ENCODE measurements at places on chromosomes 7 and 10. TPM values are rescaled to one million over a fixed set of nuclear protein-coding genes. Genes with fewer than 3 reads are reported as not detected.

UBN2 gene
- 6.4 TPM for total RNA-seq

AGBL3 gene
- 0.64 TPM for total RNA-seq

ITIH5 gene
- 0.21 TPM for total RNA-seq

IFIT2 gene
- 0.21 TPM for total RNA-seq

ATRNL1 gene
- 0.43 TPM for total RNA-seq

All from tracheal epithelial cell (primary cell).